ENCODE measurements at places on chromosomes 2 and 18.

- DNase-seq = no peak
Measured at GRCh38 chr2:43370705-43371104, 144.3 kb upstream of the ZFP36L2 start.

- DNase-seq = no peak
Measured at GRCh38 chr2:216804357-216805350, 55.2 kb downstream of the TNP1 start.

- DNase-seq = no peak
Measured at GRCh38 chr2:121977326-121977725, 221.9 kb downstream of the TSN start.

GRCh38 chr2:234544659-234545611 lies 48.1 kb upstream of the ARL4C start:
- DNase-seq = peak; percentile 62

- no peak for DNase-seq
Measured at GRCh38 chr2:60882971-60883753, 1.8 kb downstream of the REL start.
